ENCODE measurements at places on chromosomes 16 and 17.

GRCh38 chr17:77490361-77491183 is 349.8 kb downstream of the SEC14L1 start:
- DNase-seq, result no peak

DNA sequence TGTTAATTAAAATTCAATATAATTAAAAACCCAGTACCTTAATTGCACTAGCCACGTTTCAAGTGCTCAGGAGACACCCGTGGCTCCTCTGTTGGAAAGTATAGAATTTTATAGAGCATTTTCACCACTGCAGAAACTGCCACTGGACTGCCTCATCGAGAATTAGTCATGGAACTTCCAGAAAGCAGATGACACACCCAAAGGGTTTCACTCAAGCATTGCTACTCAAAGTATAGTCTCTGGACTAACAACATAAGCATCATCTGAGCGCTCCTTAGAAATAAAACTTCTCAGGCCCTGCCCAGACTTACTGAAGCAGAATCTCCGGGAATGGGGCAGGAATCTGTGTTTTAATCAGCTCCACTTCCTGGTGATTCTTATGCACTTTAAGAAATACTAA is 63.5 kb upstream of the GPR139 start:
- no peak for DNase-seq

DNA sequence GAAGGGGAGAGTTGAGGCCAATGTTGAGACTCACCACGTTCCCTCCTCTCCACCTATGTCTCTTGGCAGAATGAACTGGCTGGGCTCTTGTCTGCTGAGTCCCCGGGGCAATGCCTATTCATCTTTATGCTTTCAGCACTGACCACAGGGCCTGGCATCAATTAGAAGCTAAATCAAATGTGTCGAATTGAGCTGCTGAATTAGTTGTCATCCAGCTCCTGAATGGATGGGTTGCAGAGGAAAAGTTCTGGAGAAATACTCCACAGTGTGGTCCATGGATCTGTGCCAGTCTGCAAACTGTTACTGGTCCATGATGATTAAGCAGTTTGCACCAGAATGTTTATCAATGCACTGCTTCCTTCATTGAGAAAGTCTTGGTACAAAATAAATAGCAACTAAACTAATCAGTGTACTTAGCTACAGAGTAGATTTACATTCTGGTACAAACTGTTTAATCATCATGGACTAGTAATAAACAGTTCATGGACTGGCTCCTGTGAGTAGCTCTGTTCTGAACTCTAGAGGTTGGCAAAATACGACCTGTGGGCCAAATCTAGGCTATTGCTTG is 4.6 kb downstream of the CNGB1 start:
- no peak for DNase-seq

DNA sequence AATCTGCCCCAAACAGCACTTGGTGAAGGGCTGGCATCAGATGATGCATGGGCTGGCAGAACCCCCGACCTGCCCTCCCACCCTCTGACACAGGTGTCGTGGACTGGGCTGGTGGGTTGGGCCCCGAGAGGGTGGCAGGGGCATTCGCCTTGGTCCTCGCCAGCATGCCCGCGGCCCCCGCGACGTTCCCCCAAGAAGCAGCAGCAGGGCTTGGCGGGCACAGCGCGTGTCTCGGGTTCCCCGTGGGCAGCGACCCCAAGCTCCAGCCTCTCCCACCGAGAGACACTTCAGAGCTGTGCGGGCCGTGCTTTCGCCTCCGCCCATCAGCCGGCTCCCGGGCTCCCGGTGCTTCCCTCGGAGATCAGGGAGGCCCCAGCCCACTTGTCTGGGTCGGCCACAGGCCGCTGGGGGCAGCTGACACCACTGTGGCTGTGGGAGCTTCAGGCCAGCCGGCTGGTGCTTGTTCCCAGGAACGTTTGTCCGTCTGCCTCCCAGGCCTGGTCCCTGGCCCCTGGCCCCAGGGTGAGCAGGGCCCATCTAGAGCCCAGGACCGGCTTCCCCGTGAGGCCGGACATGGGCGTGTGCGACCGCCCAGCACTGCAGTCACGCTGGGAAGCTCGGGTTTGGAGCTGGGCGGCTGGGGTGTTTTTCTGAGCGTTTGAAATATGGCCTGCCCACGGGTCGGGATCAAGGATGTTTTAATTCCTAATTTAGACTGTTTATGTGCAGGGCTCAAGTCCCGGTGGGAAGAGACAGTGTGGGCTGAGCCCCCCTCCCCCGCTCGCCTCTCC is 16.6 kb downstream of the CACNA1H start:
- no peak for DNase-seq

DNA sequence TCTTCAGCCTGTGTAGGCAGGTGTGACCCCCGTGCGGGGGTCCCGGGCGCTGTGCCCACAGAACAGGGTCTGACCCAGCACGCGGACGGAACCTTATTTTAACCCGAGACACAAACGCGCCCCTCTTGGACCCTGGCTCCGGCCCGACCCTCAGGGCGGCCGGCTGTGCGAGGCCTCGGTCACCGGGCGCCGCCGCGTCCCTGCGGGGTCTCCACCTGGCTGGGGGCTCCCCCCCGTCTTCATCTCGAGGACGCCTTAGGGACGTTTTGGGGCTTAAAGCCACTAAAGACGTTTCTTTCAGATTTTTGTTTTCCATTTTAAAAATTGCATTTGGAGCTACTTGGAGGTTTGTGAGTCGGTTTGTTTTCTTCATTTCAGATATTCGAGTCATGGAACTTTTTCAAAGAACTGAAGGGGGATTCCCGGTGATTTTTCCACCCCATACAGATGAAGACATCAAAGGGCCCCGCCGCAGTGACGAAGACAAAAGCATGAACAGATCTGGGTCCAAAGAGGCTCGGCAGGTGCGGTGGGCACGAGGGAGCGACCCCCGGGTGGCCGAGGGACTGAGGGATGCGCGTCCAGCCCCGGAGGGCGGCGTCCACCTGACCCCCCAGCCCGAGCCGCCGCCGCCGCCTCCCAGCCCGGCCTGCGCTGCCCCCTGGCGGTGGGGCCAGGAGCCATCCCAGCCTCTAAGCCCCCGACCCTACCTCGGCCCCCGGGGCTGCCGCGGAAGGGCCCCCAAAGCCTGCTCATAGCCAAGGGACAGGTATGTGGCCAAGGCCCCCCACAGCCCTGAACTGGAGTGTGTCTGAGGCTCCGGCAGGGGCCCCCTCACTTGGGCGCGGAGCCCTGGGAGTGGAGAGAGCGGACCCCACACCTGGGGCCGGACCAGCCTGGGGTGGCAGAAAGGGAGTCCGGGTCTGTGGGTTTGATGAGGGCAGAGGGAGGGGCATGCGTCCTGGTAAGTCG is 3.8 kb upstream of the CD7 start:
- peak; percentile 84 for DNase-seq

GRCh38 chr16:24262816-24263215 is 6.7 kb downstream of the CACNG3 start:
- no peak for DNase-seq

- DNase-seq, result no peak
These were observed 186.0 kb downstream of the GRIN2A start for GRCh38 chr16:9996221-9996620.

DNA sequence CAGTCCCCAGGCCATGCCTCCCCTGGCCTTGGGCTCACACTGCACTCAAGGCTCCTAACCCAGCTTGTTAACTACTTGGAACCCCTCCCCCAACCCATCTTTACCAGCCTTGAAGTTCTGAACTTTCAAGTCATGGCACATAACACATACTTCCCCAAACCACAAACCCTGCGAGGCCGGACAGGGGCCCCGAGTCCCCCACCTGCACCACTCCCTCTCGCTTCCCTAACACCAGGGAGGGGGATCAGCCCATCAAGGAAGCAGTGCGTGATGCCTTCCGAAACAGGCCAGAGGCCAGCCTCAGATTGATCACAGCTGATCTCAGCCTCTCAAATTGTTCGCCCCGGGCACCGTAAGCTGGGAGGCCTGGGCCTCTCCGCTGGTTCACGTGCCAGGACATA is 3.0 kb upstream of the NLRC3 start:
- no peak for DNase-seq
